D341Med (cell line): ENCODE measurements at places on chromosomes 6 and 20.

DNA sequence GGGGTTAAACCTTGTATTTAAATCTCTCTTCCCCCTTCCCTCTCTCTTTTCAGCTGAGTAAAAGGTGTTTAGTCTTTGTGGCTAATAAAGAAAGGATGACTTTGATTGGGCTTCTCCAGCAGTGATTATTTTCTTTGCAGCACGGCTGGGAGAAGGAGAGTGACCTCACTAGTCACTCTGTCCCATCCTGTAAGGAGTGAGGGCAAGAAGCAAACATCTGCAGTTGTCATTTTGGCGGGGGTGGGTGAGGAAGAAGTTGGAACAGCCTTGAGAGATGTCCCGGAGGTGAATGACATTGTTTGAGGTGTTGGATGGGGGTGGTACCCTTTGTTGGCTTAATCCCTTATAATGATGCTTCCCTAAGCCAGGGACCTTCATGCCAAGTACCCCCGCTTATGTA lies 223.6 kb downstream of the EYA2 start:
- DNase-seq = no peak

DNA sequence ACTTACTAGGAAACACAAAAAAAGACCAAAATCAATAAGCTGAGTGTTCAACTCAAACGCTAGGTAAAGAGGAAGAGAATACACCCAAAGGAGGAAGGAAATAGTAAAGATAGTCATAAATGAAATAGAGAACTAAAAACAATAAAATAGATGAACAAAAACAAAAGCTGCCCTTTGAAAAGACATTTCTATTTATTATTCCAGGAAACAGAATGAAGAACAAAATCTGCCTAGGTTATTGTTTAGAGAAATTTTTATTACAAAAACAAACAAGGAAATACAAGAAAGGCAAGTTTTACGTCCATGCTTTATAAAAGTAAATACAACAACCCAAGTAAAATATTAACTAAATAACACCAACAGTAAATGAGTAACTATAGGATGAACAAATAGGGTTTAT lies 20.1 kb downstream of the HLA-DMB start:
- DNase-seq = no peak

DNA sequence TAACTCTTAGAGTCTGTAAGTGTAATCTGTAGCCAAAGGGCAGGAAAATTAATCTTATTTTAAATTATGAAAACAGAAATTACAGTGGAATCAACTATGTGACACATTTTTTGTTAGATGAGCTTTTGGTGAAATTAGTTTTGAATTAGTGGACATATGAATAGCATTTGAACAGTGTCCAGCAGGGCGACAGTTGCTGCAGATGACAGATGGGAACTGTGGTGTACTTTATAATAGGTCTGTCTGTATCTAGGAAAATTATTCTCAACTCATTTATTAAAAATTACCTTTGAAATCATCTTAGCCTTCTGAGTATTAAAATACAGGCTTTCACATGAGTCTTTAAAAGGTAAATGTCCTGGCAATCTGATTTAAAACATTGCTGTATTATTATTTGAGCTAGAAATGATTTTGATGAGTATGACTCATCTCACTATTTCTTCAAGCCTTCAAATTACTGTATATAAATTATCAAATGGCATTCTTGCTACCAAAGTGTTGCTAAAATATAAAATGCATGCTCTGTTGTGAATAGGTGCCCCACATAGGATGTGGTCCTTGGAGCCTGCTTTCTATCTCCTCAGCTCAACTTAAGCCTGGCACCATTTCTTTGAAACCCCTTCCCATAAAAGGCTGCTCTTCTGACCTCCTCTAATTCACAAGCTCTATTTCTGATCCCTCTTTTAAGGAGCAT lies 150.4 kb downstream of the C6orf58 start:
- DNase-seq = no peak

- DNase-seq = no peak
Observed at GRCh38 chr6:91926827-91927226, 1340.0 kb upstream of the MAP3K7 start.

- no peak for DNase-seq
Observed at GRCh38 chr6:133947302-133947900, 5.6 kb upstream of the TBPL1 start.

DNA sequence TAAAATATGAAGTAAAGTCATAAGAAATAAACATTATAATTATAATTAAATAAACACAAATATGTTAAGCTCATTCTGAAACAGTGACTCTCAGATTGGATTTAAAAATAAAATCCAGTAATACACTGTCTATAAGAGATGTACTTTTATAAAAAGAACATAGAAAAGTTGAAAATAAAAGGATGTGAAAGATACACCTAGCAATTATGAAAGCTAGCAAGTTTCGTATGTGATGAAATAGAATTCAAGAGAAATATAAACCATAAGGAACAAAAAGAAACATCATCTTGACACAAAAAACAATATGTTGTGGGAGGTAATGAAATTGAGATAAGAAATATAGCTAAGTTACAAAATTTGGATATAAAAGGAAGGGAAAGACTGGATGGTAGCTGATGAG lies 128.6 kb upstream of the CNR1 start:
- DNase-seq = no peak

DNA sequence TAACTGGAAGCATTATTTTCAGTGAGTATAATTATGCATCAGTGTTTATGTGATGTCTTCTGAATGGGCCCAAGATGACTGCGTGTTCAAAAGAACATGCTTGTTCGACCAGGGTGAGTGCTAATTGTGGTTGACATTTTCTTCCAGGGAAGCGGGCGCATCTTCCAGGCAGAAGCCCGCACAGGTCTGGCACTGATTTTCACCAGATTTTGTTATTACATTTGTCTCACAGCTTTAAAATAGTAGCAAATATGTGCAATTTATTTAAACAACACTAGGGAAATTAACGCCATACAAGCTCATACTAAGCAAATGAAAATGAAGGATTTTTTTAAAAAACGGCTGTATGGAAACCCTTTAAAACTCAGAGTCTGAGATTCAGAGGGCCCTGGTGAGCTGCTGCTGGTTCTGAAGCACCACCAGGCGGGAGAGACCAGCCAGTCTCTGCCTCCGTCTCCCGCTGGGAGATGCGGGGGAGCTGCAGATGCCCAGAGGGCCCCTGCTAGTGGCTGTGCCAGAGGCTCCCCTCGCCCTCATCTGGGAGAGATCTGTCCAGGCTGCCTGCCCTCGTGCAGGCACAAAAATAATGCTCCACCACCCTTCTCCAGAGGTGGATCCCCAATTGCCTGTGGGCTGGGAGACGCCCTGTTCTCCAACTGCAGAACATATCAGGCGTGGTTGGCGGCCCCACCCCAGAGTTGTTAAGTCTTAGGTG lies 297.0 kb downstream of the TAF4 start:
- no peak for DNase-seq

GRCh38 chr6:110971468-110971867 lies 10.4 kb upstream of the RPF2 start:
- DNase-seq = no peak

- DNase-seq = no peak
Observed at GRCh38 chr6:17927705-17928104, 59.7 kb downstream of the KIF13A start.

- no peak for DNase-seq
Observed at GRCh38 chr20:49283176-49283702, 5.4 kb upstream of the ZNFX1 start.

GRCh38 chr6:45105170-45105820 lies 222.8 kb upstream of the RUNX2 start:
- DNase-seq = no peak

GRCh38 chr6:79813143-79813850 lies 134.1 kb downstream of the ELOVL4 start:
- no peak for DNase-seq

- DNase-seq = no peak
Observed at GRCh38 chr6:501891-502601, 110.5 kb downstream of the IRF4 start.

- DNase-seq = no peak
Observed at GRCh38 chr6:2914318-2914660, 11.2 kb upstream of the SERPINB9 start.

GRCh38 chr6:139841794-139842215 lies 467.4 kb upstream of the CITED2 start:
- no peak for DNase-seq

DNA sequence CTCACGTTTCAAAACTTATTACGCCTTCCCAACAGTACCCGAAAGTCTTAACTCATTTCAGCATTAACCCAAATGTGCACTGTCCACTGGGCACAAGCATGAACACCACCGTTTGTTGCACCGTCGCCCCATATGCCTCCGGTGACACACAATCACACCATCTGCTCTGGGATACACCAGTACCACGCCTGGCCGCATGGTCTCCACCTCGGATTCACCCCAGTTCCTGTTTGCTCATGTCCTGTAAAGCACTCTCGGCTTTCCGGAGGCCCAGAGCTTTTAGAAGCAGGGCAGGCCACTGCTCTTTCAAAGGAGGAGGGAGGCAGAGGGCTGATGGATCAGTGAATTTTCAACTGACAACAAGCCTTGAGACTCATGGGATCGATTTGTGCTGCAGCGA lies 1570.0 kb upstream of the DEFB115 start:
- no peak for DNase-seq

- DNase-seq = no peak
Observed at GRCh38 chr6:144065213-144065660, 30.1 kb downstream of the SF3B5 start.

- no peak for DNase-seq
Observed at GRCh38 chr6:63785006-63785405, 149.4 kb downstream of the PHF3 start.

DNA sequence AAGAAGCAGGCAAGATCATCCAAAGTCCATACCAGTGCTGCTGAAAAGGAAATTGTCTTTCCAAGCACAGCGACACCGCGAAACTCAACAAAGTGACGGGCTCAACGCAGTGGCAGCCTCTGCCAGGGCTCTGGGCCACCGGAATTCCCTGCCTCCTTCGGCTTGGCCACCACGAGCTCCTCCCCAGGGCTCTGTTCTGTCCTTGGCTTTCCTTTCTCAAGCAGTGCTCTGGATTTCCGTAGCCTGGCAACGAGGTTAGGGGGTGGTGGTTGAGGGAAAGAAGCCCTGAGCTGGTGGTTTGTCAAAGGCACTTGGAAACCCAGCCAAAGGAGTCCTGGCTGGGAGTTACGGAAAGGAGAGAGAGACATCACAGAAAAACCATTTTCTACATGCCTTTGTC lies 31.2 kb downstream of the PRR18 start:
- no peak for DNase-seq

- DNase-seq = no peak
Observed at GRCh38 chr6:126661646-126662045, 321.7 kb downstream of the CENPW start.
